ENCODE measurements at places on chromosomes 2 and 18. TPM values are rescaled to one million over a fixed set of nuclear protein-coding genes. Genes with fewer than 3 reads are reported as not detected.
A peak's percentile ranks its signal among the peaks of the same experiment; 100 is the strongest.

Gene SRD5A2
- total RNA-seq = not detected

Gene ZNF24
- total RNA-seq = 45.1 TPM

Gene COL4A3
- total RNA-seq = 2.2 TPM

Gene GPR45
- total RNA-seq = not detected

Gene CKAP2L
- total RNA-seq = 0.19 TPM

Gene CENPO
- 3.8 TPM for total RNA-seq

Gene GULP1
- 4.7 TPM for total RNA-seq

Gene CFAP221
- total RNA-seq = 1.6 TPM

- peak; percentile 50 for DNase-seq
Measured at GRCh38 chr2:239882331-239882732, 142.8 kb downstream of the NDUFA10 start.

- no peak for DNase-seq
Measured at GRCh38 chr2:25899404-25899970, 21.2 kb upstream of the ASXL2 start.

GRCh38 chr2:187545238-187545751 is 8.9 kb downstream of the TFPI start:
- no peak for DNase-seq

DNA sequence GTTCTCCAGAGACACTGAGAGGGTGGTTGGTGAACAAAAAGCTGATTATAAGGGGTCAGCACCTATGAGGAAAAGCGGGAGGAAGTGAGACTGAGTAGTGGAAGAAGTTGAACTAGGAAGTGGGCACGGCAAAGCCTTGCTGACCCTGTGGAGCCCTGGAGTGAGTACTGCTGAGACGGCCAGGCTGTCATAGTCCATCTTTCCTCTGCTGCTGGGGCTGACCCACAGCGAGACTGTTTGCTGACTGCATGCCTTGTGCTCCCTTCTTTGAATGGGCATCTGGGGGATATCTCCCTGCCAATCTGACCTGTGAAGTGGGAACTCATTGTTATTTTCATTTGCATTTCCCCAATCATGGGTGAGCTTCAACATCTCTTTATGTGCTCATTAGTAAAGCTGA is 92.4 kb upstream of the LDAH start:
- no peak for DNase-seq

GRCh38 chr2:202763916-202764315 is 107.7 kb downstream of the ICA1L start:
- no peak for DNase-seq

DNA sequence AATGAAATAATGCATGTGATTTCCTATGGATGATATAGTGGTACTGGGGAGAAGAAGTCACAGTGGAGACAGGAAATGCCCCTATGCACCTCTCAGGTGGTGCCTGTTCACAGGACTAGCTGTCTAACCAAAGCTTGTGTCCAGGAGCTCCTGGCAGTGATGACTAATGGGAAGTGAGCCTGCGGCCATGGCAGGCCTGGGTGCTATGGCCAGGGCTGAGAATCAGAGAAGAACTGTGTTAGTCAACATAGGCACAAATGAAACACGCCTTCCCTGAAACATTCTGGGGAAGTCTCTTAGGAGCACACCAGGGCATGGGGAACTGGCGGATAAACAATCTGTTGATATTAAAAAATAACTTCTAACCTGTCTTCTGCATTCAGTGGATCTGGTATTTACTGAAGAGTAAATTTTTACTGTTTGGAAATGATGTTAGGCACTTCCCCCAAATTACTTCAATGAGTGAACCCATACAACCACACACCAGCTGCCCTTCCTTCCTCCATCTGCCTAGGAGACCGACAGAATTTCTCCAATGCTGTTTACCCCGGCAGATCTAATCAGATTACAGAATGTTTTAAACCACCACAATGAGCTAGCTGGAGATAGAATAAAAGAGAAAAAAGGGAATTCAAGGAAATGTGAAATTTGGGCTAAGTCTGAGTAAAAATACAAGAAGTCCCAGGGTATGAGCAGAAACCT is 67.4 kb downstream of the MEP1B start:
- no peak for DNase-seq

DNA sequence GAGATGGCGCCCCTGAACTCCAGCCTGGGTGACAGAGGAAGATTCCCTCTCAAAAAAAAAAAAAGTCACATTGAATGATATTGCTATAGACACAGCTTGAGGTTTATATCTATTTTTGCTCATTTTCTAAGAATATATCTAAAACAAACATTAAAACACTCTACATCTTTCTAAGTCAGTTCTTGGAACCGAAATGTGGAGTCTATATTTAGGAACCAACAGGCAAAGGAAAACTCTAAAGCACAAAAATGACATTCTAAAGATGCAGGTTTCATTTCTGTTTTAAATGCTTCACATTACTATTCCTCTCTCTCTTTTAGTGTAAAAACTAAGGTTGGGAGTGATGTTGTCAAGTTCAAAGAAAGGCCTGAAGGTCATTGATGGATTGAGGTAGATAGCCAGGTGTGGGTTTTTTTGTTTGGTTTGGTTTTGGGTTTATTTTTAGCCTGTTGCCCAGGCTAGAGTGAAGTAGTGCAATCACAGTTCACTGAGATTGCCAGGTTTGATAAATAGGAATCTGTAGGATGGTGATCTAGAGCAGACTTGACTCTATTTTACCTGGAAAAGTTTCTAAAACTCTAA is 194.0 kb upstream of the RBBP8 start:
- no peak for DNase-seq

DNA sequence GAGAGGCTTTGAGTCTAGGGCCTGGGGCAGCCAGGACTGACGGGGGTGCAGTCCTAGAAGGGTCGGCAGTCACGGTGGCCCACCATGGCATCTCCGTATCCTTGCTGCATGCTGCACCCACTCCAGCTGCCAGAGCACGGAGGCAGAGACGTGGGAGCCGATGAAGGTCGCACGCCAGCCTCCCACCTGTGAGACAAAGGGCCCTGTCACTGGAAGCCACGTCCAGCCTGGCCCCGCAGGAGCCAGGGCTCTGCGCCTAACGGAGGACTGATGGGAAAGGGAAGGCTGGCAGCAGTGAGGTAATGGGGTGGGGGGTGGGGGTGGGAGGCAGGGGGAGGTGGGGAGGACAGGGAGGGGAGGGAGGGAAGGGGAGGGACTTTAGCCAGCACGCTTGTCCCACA is 21.9 kb downstream of the ITM2C start:
- DNase-seq = no peak

GRCh38 chr2:9152975-9153642 is 53.5 kb upstream of the ASAP2 start:
- no peak for DNase-seq

DNA sequence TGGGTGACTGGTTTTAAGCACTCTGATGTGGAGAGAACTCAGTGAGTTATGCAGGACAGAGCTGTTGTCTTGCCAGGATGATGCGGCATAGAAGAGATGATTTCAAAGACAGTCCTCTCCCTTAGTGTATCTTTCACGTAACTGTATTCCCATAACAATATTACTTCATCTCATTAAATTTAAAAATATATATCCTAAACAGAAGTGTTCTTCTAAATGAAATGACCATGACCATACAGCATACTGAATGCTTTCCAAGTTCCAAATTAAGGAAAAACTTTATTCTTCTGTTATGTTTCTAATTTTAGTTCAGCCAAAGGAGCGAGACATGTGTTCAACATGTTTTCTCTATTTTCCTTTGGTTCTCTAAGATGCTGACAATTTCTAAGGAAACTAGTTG is 600.1 kb upstream of the FSHR start:
- no peak for DNase-seq

GRCh38 chr18:22257022-22257543 is 87.7 kb downstream of the GATA6 start:
- no peak for DNase-seq

DNA sequence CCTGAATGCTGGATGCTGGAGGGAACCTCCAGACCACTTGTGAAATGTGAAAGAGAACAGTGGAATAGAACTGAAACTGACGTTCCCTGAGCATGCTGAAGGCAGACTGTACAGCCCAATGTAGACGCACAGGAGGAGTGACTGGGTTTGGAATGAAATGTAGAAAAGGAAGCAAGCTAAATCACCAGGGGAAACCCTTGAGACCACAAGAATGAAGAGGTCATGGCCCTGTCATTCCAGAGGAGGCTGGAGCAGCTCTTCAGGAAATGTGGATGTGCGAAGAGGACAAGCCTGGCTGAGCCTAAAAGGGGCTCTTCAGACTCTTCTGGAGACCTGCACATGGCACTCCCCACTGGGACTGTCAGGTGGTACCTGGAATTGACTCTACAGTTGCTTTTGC is 118.5 kb upstream of the ALPP start:
- DNase-seq = no peak

DNA sequence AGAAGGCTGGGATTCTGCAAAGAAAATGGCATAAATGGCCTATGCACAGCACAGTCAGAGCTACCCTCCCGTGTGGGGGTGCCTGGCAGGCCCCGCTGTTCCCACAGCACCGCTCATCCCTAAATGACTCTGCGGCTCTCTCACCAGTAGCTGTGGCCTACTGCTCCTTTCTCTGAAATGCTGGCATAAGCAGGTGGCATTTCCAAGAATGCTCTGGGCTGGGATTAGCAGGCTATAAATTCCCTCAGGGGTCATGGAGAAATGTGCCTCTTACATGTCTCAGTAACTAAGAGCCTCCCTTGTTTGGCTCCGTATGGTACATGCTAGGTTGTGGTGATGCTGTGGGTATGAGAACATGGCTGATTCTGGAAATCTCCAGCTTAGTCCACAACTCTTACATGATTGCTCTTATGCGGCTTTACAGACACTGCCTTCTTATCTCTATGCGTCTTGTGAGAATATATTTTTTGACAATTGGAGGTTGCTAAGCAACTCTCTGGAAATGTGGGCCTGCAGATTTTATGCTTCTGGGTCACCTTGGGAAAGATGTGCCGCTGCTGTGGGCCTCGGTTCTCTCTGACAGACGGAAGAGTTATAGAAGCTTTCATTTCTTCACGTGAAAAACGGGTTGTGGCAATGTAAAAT is 80.3 kb upstream of the GATA6 start:
- no peak for DNase-seq

GRCh38 chr2:96397756-96398530 is 62.4 kb downstream of the NCAPH start:
- no peak for DNase-seq

Measured in heart left ventricle (tissue), 16 donors.